ENCODE measurements at places on chromosomes 1 and 21.

GRCh38 chr21:38784458-38785266 lies 21.1 kb upstream of the ETS2 start:
- no peak for DNase-seq

GRCh38 chr1:230030122-230030821 lies 36.8 kb upstream of the GALNT2 start:
- no peak for DNase-seq

GRCh38 chr1:17441265-17441992 lies 2.0 kb upstream of the RCC2 start:
- peak; percentile 79 for DNase-seq

- no peak for DNase-seq
Measured at GRCh38 chr1:240976685-240977084, 364.7 kb upstream of the GREM2 start.

GRCh38 chr1:201505503-201505890 lies 1.4 kb downstream of the CSRP1 start:
- DNase-seq = peak; percentile 60

- no peak for DNase-seq
Measured at GRCh38 chr21:36946949-36947356, 19.5 kb downstream of the HLCS start.

DNA sequence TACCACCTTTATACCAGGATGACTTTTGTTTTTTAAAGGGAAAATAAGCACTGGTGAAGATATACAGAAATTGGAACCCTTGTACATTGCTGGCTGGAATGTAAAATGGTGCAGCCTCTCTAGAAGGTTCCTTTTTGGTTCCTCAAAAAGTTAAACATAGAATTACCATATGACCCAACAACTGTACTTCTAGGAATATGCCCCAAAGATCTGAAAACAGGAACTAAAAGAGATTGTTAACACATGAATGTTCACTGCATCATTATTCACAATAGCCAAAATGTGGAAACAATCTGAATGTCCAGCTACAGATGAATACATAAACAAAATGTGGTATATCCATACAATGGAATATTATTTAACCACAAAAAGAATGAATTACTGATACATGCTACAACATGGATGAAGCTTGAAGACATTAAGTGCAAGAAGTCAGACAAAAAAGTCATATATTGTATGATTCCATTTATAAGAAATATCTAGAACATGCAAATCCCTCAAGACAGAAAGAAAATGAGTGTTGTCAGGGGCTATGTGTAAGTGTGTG lies 84.9 kb upstream of the DMRTA2 start:
- no peak for DNase-seq
